ENCODE measurements at places on chromosomes 5 and 9. TPM values are rescaled to one million over a fixed set of nuclear protein-coding genes. Genes with fewer than 3 reads are reported as not detected.

Gene NOP16
- total RNA-seq: 34.0 TPM

Gene TAF11L11
- not detected for total RNA-seq

Gene ABLIM3
- not detected for total RNA-seq

Gene PCDHA3
- not detected for total RNA-seq

Gene MEIKIN
- total RNA-seq: not detected

Gene CDO1
- not detected for total RNA-seq

Gene S1PR3
- 0.15 TPM for total RNA-seq

Gene OR1J2
- total RNA-seq: not detected

Gene RIMOC1
- 24.3 TPM for total RNA-seq

Gene ASTN2
- total RNA-seq: 4.1 TPM

Measured in activated CD4-positive, alpha-beta T cell treated with anti-CD3 and anti-CD28 coated beads, Interleukin-2, amount 10 ng/mL, durations not matched to agents 7 days and 5 days (primary cell).